EL (cell line): ENCODE measurements at places on chromosomes 7 and 10.

DNA sequence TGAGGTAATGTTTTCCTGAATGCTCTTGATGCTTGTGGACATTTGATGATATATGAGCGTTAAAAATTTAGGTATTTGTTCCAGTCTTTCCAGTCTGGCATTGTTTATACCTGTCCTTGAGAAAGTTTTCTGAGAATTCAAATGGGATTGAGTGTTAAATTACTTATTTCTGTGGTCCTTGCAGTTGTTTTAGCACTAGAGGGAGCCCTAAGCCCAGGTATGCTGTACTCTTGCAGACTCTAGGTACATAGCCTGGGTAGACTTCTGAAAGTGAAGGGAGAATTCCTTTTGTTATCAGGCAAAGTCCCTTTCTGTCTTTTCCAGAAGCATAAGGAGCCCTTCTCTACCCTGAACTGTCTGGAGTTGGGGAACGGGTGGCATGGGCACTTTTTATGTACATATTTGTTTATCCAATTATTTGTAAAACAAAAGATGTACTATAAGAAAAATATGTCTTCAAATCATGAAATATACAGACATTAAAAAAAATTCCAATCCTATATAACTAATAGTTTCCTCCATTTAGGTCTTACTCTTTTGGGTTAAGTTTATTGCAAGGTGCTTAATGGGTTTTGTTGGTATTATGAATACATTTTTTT lies 262.1 kb downstream of the ATRNL1 start:
- peak; percentile 57 for DNase-seq

GRCh38 chr7:36115448-36116321 lies 37.4 kb upstream of the EEPD1 start:
- DNase-seq, result peak; percentile 99

DNA sequence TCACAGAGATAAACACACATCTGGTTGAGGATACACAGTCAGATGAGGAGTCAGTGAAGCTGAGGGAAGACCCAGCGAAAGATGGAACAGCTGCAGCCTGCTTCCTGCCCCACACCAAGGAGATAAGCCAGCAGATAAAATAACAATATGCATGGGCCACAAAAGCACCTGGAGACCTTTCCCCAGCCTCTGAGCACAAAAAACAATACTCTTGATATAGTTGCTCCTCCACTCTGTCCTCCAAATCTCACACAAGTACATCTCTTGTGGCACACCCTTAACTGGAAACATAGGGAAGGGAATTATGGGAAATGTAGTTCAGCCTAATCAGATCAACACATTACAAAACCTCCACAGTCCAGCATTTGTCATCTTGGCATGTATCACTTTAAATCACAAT lies 9.7 kb upstream of the FHIP2A start:
- no peak for DNase-seq

DNA sequence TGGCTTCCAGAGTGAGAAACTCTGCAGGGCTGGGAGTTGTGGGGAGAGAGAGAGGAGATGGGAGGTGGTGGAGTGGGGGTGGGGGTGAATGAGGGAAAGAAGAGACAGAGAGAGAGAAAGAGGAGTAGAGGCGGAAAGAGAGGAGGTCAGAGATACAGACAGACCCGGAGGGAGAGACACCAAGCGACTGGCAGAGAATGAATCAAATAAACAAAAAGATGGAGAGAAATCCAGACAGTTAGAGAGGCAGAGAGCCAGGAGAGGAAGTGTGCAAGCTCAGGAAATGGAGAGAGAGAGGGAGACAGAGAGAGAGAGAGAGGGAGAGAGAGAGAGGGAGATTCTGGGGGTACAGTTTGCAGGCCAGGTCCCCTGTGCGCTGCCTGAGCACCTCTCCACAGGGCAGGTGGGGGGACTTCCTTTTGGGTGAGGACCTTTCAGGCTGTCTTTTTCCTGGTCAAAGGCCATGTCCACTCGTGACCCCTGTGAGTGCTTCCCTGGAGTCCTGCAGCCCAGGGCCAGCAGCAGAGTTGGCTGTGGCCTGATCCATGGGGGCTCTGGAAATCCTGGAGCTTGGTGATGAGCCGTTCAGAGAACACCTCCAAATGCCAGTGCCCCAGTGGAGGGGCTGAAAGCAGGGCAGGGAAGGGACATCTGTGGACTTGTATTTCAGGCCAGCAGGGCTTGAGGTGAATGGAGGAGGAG lies 25.0 kb upstream of the PCBD1 start:
- DNase-seq, result no peak

- DNase-seq, result no peak
These were observed 19.2 kb upstream of the IKZF1 start for GRCh38 chr7:50285269-50285668.

GRCh38 chr10:10959666-10960065 lies 58.0 kb upstream of the CELF2 start:
- no peak for DNase-seq

DNA sequence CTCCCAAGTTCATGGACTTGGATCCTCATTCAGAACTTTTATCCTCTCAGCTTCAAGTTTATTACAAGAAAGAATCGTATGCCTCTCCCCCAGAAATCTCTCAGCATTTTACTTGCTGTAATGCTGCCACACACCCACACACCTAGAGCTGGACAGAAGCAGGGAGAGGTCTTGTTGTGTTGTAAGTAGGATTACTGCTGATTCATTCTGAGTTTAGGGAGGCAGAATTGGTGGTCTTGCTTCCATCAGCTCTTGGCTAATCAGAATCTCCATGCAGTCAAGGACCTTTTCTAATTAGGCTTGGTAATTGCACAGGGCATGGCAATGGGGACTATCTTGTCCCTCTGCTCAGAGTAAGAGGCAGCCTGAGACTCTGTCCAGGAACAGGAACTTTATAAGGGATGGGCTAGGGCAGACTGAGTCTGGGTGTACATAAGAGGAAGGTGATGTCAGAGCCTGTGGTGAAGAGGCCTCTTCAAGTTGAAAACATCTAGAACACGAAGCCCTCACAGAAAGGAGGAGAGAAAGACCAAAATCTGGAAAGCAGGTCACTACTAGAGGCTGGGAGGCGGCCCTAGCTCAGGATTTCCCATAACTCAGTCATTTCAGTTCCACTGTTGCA lies 7.0 kb upstream of the PTPRE start:
- DNase-seq, result no peak

DNA sequence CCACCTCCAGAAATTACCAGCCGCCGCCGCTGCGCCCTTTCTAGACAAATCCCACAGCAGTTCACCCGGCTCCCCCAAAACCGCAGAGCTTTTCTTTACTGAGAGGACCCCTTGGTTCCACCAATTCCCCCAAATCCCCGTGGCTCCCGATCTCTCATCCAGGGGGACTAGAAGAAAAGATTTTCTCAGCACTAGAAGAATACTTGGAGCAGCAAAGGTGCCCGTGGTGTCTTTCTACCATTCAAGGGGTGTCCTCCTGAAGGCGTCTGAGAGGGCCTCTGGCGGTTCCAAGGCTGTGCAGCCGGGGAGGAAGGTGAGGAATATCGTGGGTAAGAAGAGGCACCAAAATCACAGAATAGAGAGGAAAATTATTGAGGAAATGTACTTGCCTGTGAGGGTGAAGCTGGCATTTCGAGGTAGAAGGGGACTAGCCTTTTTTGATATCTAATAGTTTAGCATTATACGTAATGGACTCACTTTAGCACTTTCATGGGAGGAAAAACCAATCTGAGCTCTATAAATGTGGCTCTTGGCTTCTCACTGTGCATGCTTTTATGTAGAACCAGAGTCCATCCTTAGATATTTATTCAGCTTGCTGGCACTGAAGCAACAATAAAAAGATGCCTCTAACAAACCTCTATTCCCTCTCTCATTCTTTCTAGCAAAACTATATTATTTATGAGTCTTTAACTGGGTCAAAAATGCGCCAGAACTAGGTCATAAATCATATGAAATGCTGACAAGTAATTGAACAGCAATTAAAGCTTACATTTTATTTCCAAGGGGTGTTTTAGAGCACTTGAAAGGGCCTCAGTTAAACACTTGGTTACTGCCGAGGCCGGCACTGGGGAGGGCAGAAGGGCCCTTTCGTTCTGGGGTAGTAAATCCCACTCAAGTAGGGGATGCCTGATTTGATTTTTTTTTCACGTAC lies 13.8 kb upstream of the HOXA2 start:
- DNase-seq, result no peak

DNA sequence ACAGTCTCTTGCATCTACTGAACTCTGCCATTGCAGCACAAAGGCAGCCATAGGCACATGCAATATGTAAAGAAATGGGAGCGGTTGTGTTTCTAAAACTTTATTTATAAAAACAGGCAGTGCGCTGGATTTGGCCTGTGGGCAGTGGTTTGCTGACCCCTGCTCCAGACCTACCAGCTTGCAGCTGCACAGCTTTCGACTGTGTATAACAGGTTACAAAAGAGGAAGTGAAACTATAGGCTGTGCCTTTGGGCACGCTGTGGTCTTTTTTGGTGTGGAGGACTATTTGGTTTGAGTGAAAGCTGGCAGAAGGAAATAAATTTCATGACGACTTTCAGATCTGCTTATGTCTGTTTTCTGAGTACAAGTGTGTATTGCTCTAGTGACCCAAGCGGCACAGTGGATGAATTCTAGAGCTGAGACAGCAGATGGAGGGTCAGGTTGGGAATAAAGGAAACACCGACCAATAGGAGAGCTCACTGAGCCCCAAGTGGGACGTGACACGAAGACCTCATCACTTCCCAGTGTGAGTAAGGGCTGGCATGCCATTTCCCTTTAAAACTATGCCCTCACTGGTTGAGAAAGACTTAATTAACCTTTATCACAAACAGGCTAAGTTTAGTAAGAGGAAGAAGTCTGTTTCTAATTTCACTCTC lies 152.7 kb downstream of the ANK3 start:
- peak; percentile 32 for DNase-seq

DNA sequence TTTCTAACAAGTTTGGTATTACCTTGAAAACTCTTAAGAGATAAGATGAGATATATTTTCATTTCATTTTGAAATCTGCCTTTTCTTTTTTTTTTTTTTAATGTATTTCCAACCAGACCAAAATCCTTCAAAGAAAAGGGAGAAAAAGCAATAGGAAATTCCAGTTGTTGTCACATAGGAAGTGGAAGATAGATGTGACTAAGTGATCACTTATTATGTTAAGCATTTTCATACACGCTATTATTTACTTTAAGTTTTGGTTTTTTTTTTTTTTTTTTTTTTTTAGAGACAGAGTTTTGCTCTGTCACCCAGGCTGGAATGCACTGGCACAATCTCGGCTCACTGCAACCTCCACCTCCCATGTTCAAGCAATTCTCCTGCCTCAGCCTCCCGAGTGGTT lies 197.2 kb upstream of the FRMD4A start:
- peak; percentile 16 for DNase-seq

DNA sequence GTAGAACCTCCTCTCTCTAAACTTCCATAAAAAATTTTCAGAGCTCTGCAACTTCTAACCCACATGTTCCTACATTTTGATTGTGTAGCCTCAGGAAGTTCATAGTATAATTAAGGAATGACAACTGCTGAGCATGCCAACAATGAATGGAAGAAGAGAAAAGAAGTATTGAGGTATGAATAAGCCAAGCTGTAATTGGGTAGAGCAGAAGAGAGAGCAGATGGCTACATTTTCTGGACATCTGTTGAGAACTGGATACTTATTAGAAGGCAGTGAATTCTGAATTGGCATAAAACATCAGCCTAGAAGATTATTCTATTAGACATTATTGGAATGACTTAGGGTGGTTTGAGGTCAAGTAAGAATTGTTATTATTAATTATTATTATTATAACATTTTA lies 728.3 kb upstream of the PHF14 start:
- DNase-seq, result no peak

- DNase-seq, result peak; percentile 67
These were observed 684 bp upstream of the ATXN7L1 start for GRCh38 chr7:105876964-105877601.

GRCh38 chr10:88661577-88661976 lies 2.7 kb upstream of the LIPF start:
- DNase-seq, result no peak
